ENCODE measurements at places on chromosomes 13 and 19. TPM values are rescaled to one million over a fixed set of nuclear protein-coding genes. Genes with fewer than 3 reads are reported as not detected.

- DNase-seq = no peak
- H3K4me3 ChIP-seq = no peak overlapping the region
- no peaks in the 10 kb centered on the region for H3K36me3 ChIP-seq
- H3K4me1 ChIP-seq = peaks cover 7% of the 10 kb centered on the region
Measured at GRCh38 chr19:47122359-47123335, 8.0 kb upstream of the SAE1 start.

Gene CD177
- total RNA-seq = not detected

DNA sequence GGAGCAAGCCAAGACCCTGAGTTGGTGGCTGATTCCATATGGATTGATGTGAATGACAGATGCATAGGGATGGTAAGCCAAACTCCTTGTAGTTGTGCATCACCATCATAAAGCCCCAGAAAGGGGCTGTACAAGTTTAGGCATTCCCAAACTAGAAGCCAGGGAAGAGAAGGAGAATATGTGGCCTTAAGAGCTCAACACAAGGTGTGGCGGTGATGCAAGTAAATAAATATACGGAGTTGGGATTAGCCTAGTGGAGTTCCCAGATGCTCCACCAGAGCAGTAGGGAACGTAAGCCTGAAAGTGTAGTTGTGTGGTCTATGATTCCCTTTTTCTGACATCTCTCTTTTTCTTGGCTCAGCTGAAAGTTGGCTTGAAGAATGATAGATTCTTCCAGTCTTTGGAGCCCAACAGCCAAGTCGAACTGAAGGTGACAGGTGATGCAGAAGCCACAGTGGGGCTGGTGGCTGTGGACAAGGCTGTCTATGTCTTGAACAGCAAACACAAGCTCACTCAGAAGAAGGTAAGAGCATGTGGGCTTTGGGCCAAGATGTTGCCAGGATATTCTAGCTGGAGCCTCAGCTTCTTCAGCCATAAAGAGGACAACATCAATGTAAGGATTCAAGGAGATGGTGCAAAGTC is 30.1 kb downstream of the RDH8 start:
- H3K27ac ChIP-seq = no peak overlapping the region
- no peaks in the 10 kb centered on the region for H3K4me1 ChIP-seq
- no peak for DNase-seq
- H3K36me3 ChIP-seq = no peaks in the 10 kb centered on the region
- no peak overlapping the region for H3K4me3 ChIP-seq
- H3K27me3 ChIP-seq = peaks cover 13% of the 10 kb centered on the region

DNA sequence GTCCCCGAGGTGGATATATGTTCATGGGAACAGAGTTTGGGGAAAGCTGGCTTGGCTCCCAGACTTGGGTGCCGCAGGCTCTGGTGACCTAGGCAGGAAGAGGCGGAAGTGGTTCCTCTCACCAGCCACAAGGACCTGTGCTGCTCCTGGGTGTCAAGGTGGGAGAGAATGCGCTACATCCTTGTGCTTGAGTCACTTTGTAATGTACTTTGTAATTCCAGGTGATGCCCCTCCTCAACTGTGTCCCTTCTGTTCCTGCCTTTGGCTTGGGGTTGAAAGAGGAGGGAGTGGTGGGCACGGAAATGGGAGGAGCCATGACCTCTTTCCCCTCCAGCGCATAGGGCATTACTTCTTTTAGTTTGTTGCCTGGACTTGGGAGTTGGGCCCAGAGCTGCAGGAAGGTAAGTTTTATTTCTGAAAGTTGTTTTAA is 10.9 kb downstream of the GARRE1 start:
- no peak overlapping the region for H3K4me3 ChIP-seq
- H3K4me1 ChIP-seq = peaks cover 32% of the 10 kb centered on the region
- no peaks in the 10 kb centered on the region for H3K27me3 ChIP-seq
- DNase-seq = no peak

DNA sequence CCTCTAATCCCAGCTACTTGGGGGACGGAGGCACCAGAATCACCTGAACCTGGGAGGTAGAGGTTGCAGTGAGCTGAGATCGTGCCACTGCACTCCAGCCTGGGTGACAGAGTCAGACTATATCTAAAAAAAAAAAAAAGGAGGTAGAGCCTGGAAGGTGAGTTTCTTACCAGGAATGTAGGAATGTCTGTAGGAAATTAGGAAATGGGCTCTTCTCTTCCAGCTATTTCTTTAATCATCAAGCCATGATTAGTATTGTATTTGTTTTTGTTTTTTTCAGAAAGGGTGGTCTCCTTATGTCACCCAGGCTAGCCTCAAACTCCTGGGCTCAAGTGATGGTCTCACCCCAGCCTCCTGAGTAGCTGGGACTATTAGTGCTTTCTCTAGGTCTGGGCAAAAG is 26.3 kb upstream of the SERP2 start:
- H3K4me3 ChIP-seq = no peak overlapping the region
- DNase-seq = no peak
- H3K27me3 ChIP-seq = peaks cover 13% of the 10 kb centered on the region
- H3K27ac ChIP-seq = no peak overlapping the region
- H3K36me3 ChIP-seq = no peaks in the 10 kb centered on the region
- H3K4me1 ChIP-seq = peaks cover 4% of the 10 kb centered on the region

DNA sequence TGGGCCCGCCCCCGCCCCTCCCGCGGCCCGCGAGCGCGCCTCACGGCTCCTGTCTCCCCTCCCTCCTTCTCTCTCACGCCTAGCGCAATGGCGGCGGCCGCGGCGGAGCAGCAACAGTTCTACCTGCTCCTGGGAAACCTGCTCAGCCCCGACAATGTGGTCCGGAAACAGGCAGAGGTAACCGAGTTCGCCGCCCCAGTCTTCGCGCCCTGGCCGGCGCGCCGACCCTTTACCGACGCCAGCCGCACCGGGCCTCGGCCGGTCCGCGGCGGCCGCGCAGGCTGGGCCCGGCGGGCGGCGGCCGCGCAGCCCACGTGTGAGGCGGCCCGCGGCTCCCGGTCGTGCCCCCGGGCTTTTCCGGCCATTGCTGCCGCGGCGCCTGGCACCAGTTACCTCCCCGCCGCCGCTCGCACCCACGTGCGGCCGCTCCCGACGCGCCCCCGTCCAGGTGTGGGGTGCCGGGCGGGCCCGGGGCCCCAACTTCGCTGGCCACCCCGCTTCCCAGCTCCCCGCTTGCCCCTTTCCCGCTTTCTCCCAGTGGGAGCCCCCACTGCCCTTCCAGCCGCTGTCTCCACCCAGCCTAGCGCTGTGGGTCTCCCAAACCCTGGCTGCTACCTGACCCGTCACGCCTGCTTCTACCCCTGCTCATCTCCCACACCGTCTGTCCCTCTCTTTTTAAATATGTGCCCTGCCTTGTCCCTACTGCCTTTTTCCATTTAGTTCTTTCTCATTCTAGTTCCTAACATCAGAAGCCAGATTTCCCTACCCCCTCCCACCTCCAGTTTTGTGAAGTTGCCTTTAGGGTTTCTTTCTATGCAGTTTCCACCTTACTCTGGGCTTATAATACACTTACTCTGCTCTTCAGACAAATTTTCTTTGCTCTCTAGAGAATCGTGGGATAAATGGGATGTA is 23.4 kb downstream of the IPO5 start:
- H3K27me3 ChIP-seq = peaks cover 3% of the 10 kb centered on the region
- H3K36me3 ChIP-seq = no peaks in the 10 kb centered on the region
- peak overlapping the region; percentile 75 for H3K27ac ChIP-seq

- no peak for DNase-seq
- no peaks in the 10 kb centered on the region for H3K4me1 ChIP-seq
- no peaks in the 10 kb centered on the region for H3K36me3 ChIP-seq
- H3K27ac ChIP-seq = no peak overlapping the region
Measured at GRCh38 chr13:63696055-63696454, 2280.4 kb upstream of the PCDH20 start.

DNA sequence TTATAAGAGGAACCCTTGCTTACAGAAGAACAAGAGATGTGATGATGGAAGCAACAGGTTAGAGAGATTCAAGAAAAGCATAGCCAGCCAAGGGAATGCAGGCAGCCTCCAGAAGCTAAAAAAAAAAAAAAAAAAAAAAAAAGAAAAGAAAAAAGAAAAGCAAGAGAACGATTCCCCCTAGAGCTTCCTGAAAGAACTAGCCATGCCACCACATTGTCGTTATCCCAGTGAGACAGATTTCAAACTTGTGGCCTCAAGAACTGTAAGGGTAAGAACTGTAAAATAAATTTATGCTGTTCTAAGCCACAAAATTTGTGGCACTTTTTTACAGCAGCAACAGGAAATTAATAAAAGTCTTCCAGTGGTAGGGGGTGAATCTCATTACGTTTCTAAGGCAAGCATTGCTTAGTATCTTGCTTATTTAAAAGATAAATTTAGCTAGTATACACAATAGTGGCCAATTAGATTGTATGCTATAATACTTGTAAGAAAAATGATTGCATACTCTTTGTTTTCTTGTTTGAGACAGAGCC is 21.8 kb downstream of the RFXAP start:
- peaks cover 9% of the 10 kb centered on the region for H3K36me3 ChIP-seq
- no peaks in the 10 kb centered on the region for H3K27me3 ChIP-seq
- no peak overlapping the region for H3K27ac ChIP-seq
- peaks cover 1% of the 10 kb centered on the region for H3K4me1 ChIP-seq

DNA sequence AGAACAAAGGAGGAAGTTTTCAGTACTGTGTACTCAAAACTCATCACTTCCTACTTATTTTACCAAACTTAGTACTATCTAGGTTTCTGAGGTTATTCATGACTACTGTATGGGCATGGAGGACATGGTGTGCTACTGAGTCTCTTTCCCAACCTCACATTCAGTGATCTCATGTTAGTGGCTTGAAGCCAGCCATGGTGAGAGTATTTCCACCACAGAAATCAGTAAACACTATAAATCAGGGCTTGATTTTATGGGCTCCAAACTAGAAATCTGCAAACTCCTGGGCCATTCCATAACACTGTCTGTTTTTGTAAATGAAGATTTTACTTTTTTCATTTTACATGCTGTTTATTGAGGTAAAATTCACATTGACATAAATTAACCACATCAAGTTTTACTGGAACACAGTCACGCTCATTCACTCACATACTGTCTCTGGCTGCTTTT is 19.7 kb downstream of the MED26 start:
- H3K36me3 ChIP-seq = peaks cover 3% of the 10 kb centered on the region
- peak overlapping the region; percentile 23 for H3K27ac ChIP-seq
- peaks cover 51% of the 10 kb centered on the region for H3K4me1 ChIP-seq
- DNase-seq = no peak
- no peak overlapping the region for H3K4me3 ChIP-seq

Gene N4BP2L1
- total RNA-seq = 33.8 TPM

GRCh38 chr13:90362707-90363106 is 984.8 kb upstream of the MIR17HG start:
- H3K4me3 ChIP-seq = no peak overlapping the region
- no peaks in the 10 kb centered on the region for H3K27me3 ChIP-seq
- no peak for DNase-seq
- no peak overlapping the region for H3K27ac ChIP-seq

Gene CEACAM4
- total RNA-seq = not detected

DNA sequence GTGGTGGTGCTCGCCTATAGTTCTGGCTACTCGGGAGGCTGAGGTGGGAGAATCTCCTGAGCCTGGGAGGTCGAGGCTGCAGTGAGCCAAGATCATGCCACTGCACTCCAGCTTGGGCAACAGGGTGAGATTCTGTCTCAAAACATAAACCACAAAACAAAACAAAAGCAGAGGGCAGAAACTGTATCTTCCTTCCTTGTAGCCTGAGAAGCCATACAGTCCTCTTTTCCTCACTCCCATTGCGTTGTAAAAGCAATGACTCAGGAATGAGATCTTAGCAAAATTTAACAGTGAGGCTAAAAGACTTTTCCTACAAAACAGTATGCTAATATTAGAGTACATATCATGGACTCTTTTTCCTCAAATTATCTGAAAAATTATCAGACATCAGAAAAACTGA is 130.9 kb downstream of the SHISA2 start:
- no peak overlapping the region for H3K27ac ChIP-seq
- no peaks in the 10 kb centered on the region for H3K4me1 ChIP-seq
- no peak for DNase-seq
- H3K36me3 ChIP-seq = no peaks in the 10 kb centered on the region
- no peak overlapping the region for H3K4me3 ChIP-seq
- H3K27me3 ChIP-seq = peaks cover 4% of the 10 kb centered on the region

GRCh38 chr13:46613409-46614049 is 60.6 kb downstream of the LRCH1 start:
- no peaks in the 10 kb centered on the region for H3K27me3 ChIP-seq
- H3K27ac ChIP-seq = no peak overlapping the region
- H3K4me3 ChIP-seq = no peak overlapping the region
- no peaks in the 10 kb centered on the region for H3K36me3 ChIP-seq

GRCh38 chr13:87675851-87676250 is 4.7 kb downstream of the SLITRK5 start:
- peaks cover 6% of the 10 kb centered on the region for H3K36me3 ChIP-seq
- H3K27me3 ChIP-seq = peaks cover 42% of the 10 kb centered on the region
- H3K4me1 ChIP-seq = peaks cover 19% of the 10 kb centered on the region
- no peak overlapping the region for H3K4me3 ChIP-seq

GRCh38 chr13:88085036-88085435 is 413.9 kb downstream of the SLITRK5 start:
- no peaks in the 10 kb centered on the region for H3K36me3 ChIP-seq
- no peaks in the 10 kb centered on the region for H3K4me1 ChIP-seq
- no peak overlapping the region for H3K4me3 ChIP-seq
- no peak overlapping the region for H3K27ac ChIP-seq
- no peak for DNase-seq

Gene ARHGEF18
- total RNA-seq = 36.0 TPM
